ENCODE measurements at places on chromosomes 4 and X.

DNA sequence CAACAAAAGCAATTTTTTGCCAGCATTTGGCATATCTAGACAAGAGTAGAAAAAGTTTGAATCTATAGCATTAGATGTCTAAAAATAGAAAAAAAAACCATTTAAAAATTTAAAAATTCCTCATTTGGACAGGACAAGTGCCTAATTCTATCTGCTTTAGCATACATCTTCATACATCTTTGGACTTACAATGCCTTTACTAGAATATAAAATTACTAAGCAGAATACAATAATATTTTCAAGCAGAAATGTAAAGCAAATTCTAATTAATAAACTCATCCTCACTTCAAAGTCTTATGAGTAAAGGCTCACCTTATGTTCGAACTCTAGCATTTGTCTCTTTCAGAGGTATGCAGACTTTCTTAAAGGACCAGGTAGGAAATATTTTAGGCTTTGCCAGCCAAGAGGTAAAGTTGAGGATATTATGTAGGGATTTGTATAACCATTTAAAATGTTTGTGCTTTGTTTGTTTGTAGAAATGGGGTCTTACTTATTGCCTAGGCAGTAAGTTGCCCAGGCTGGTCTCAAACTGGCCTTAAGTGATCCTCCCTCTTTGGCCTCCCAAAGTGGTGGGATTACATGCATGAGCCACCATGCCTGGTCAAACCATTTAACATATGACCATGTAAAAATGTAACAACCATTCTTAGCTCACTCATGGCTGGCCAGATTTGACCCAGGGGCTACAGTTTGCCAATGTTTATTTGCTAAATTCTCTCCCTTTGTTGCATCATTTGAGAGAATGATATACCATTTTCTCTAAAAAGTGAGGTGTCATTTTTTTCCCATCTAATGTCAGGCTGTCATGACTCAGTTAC lies 29.1 kb downstream of the UGDH start:
- H3K4me1 ChIP-seq, result peaks cover 3% of the 10 kb centered on the region
- H3K36me3 ChIP-seq, result peaks cover 9% of the 10 kb centered on the region
- peak overlapping the region; percentile 37 for H3K27ac ChIP-seq
- H3K4me3 ChIP-seq, result no peak overlapping the region
- DNase-seq, result no peak
- no peaks in the 10 kb centered on the region for H3K27me3 ChIP-seq

DNA sequence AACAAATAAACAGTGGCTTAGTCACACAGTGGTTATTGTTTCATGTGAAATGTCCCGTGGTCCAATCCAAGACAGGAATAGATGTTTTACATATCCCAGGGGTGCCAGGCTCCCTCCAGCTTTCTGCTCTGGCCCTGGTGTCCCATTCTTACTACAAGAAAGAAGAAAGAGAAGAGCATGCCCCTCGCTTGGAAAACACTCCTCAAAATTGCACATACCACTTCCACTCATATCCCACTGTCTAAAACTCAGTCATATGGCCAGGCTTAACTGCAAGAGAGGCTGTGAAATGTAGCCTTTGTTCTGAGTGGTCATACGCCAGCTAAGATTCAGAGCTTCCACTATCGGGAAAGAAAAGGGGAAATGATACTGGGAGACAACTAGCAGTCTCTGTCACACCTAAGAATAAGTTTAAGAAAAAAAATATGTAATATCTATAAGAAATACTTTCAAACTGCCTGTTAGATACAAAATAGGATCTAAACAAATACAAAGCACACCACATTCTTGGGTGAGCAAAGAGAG lies 306.8 kb upstream of the FAM241A start:
- H3K4me3 ChIP-seq, result no peak overlapping the region
- no peaks in the 10 kb centered on the region for H3K4me1 ChIP-seq
- no peaks in the 10 kb centered on the region for H3K27me3 ChIP-seq
- H3K36me3 ChIP-seq, result no peaks in the 10 kb centered on the region
- no peak overlapping the region for H3K27ac ChIP-seq
- no peak for DNase-seq

- H3K4me1 ChIP-seq, result no peaks in the 10 kb centered on the region
- H3K36me3 ChIP-seq, result no peaks in the 10 kb centered on the region
- DNase-seq, result no peak
- H3K4me3 ChIP-seq, result no peak overlapping the region
- no peak overlapping the region for H3K27ac ChIP-seq
These were observed 33.2 kb upstream of the HTRA3 start for GRCh38 chr4:8236106-8236919.

- H3K27ac ChIP-seq, result no peak overlapping the region
These were observed 88.3 kb upstream of the DDIT4L start for GRCh38 chr4:100278567-100278966.

DNA sequence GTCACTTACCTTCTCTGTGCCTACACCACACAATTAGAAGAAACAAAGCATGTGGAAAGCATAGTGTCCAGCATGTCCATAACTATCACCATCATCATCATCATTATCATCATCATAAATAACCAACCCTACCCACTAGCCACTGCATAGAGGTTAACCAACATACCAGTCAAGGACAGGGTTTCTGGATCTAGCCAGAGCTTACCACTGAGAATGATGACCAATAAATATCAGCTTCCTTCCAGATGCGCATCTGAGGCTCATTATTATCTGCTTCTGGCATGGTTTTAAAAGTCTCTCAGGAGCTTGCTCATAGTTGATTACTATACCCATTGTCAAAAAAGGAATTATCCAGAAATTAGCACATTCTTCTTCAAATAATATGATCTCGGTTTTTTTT lies 25.5 kb upstream of the MYOZ2 start:
- no peak for DNase-seq
- H3K27ac ChIP-seq, result no peak overlapping the region
- no peak overlapping the region for H3K4me3 ChIP-seq
- H3K4me1 ChIP-seq, result peaks cover 11% of the 10 kb centered on the region

DNA sequence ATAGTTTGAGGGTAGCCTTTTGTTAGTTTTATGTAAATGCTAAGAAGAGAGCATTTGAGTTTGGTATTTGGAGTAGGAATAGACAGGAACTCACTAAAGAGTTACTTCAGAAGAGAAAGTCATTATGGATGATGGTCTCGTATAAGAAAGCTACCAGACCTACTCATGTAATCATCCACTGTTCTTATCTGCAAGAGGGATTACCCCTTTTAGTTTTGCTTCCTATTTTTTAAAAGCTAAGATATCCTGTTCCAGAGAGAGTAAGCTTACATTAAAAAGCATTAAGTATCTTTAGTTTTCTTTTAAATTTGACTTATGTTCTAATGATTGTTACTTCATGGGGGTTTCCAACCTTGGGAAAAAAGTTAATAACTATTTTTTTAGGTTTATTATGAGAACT lies 12.5 kb upstream of the ART3 start:
- no peaks in the 10 kb centered on the region for H3K4me1 ChIP-seq
- H3K27me3 ChIP-seq, result no peaks in the 10 kb centered on the region
- H3K36me3 ChIP-seq, result no peaks in the 10 kb centered on the region
- no peak for DNase-seq
- H3K27ac ChIP-seq, result no peak overlapping the region

GRCh38 chr4:57137261-57137660 lies 27.1 kb upstream of the IGFBP7 start:
- H3K27ac ChIP-seq, result no peak overlapping the region
- no peaks in the 10 kb centered on the region for H3K36me3 ChIP-seq
- peaks cover 6% of the 10 kb centered on the region for H3K4me1 ChIP-seq
- no peaks in the 10 kb centered on the region for H3K27me3 ChIP-seq

All from IMR-90 (cell line).